ENCODE measurements at places on chromosomes 1 and 21.

- DNase-seq, result no peak
Measured at GRCh38 chr1:2330035-2330434, 61.3 kb downstream of the MORN1 start.

DNA sequence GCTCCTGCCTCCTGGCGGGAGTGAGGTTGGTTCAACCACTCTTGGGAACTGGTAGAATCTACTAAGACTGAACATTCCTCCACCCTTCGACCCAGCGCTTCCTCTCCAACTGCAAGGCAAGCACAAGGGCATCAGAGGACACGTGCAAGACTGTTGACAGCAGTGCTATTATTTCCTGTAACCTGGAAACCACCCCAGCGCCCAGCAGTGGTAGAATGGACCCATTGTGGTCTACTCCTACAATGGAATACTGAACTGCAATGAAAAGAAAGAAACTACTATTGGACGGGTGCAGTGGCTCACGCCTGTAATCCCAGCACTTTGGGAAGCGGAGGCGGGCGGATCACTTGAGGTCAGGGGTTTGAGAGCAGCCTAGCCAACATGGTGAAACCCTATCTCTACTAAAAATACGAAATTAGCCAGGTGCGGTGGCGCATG is 33.0 kb upstream of the TARDBP start:
- no peak for DNase-seq

- no peak for DNase-seq
Measured at GRCh38 chr1:244361764-244362473, 89.8 kb downstream of the ADSS2 start.

- no peak for DNase-seq
Measured at GRCh38 chr1:2896824-2897223, 95.3 kb upstream of the TTC34 start.

- DNase-seq, result no peak
Measured at GRCh38 chr1:54275349-54275748, 75.4 kb downstream of the MRPL37 start.

GRCh38 chr1:110634455-110635311 is 28.5 kb upstream of the KCNA2 start:
- DNase-seq, result peak; percentile 30

GRCh38 chr1:40830419-40830943 is 31.7 kb downstream of the CITED4 start:
- DNase-seq, result no peak

GRCh38 chr1:107842241-107842640 is 122.7 kb downstream of the VAV3 start:
- no peak for DNase-seq

GRCh38 chr1:54971317-54971791 is 9.1 kb upstream of the TMEM61 start:
- no peak for DNase-seq

DNA sequence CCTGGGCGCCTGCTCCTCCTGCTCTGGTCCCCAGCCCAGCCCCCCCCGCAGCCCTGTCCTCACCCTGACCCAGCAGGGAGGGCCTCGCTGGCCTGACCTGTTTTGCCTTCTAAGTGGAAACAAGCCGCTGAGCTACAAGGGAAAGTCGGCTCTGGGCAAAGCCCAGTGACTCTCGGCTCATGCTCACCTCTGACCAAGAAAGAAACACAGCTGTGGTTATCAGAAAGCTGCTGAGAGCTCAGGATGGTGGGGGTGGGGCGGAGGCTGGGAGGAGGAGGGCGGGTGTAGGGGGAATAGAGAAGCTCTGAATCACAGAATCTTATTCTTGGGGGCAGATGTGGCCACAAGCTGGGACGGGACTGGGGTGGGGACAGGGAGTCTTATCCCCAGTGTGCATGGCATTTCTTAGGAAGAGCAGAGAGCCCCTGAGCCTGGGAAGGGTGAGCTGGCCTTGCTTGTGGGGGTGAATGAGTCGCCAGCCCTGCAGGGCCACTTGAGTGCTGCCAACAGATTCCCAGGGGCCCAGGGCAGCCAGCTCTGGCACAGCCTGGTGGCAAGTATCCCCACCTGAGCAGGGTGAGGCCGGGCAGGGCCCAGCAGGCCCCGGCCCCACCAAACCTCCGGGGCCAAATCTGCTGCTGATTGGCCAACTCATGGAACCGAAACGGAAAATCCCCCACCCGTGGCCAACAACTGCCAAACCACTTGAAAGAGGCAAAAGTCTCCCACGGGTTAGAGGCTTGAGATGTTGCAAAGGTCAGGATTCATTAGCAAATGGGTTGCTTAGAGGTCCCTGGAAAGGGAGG is 120.6 kb downstream of the SPSB1 start:
- DNase-seq, result no peak

DNA sequence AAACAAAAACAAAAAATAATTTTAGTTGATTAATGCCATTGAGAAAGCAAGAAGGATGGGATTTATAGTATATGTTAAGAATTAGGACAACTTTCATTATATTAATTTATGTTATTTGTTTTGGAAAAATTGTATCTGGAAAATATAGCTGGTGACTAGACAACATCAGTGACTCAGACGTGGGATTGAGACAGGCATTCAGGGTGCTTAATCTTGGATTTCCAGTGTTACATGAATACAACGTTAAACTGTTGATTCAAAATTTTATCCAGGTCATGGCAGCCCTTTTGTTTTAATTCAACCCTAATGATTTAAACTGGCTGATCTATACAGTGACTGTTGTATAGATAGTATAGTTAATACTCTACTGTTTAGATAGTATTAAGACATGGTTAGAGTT is 827.1 kb upstream of the B3GALT2 start:
- no peak for DNase-seq

GRCh38 chr1:207069858-207070506 is 16.9 kb downstream of the PFKFB2 start:
- DNase-seq, result no peak

DNA sequence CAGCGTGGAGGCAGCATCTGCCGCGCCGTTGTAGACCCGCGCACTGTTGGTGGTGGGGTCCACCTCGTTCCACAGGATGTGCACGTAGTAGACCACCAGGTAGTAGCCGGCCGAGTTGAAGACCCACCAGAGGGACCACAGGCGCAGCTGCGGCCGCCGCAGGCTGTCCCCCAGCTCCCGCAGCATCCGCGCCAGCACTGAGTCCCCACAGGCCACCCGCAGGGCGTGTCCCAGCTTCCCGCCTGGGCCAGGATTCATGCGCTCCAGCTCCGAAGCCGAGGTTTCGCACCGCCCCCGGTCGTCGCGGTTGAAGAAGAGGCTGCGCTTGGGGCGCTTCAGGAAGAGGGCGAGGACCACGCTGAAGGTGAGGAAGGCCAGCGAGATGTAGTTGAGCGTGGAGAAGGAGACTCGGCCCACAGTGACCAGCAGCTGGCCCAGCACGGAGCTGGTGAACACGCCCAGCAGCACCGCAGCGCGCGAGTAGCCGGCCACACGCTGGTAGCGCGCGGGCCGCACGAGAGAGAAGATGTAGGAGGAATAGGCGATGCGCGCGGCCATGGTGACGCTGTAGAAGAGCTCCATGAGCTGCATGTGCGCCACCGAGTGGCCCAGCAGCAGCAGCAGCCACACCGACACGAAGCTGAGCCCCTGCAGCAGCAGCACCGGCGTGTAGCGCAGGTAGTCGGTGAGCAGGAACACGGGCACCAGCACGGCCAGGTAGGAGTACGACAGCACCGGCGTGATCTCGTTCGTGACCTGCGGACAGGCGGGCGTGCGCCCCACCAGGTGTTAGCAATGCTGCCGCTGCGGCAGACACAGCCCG is 10.6 kb downstream of the SLC19A1 start:
- no peak for DNase-seq

- DNase-seq, result no peak
Measured at GRCh38 chr1:3097861-3098260, 28.9 kb downstream of the PRDM16 start.

DNA sequence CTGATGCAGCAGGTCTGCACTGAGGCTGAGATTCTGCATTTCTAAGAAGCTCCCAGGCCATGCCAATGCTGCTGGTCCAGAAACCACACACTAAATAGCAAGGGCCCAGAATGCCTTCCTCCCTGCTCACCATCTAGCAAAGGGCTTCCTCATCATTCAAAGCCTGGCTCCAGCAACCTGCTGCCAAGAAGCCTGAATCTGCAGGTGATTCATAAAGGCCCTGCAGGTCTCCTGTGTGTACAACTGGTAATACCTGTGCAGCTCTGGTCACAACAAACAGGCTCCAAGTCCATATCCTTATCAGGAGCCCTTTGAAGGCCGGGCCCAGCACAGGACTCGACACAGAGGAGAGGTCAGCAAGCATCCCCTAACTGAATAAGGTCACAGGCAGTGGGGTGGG is 26.7 kb downstream of the GLIS1 start:
- DNase-seq, result no peak

DNA sequence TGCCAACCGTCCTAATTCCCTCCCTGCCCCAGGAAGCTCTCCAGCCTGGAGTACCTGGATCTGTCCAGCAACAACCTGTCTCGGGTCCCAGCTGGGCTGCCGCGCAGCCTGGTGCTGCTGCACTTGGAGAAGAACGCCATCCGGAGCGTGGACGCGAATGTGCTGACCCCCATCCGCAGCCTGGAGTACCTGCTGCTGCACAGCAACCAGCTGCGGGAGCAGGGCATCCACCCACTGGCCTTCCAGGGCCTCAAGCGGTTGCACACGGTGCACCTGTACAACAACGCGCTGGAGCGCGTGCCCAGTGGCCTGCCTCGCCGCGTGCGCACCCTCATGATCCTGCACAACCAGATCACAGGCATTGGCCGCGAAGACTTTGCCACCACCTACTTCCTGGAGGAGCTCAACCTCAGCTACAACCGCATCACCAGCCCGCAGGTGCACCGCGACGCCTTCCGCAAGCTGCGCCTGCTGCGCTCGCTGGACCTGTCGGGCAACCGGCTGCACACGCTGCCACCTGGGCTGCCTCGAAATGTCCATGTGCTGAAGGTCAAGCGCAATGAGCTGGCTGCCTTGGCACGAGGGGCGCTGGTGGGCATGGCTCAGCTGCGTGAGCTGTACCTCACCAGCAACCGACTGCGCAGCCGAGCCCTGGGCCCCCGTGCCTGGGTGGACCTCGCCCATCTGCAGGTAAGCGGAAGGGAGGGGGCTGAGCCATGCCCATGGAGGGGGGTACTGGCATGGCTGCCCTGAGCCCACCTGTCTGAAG is 16.5 kb downstream of the PODN start:
- DNase-seq, result no peak

GRCh38 chr1:64601207-64601606 is 131.3 kb downstream of the CACHD1 start:
- DNase-seq, result no peak

- DNase-seq, result no peak
Measured at GRCh38 chr1:205345761-205346160, 11.0 kb downstream of the KLHDC8A start.
